ENCODE measurements at places on chromosomes 1 and 21.

DNA sequence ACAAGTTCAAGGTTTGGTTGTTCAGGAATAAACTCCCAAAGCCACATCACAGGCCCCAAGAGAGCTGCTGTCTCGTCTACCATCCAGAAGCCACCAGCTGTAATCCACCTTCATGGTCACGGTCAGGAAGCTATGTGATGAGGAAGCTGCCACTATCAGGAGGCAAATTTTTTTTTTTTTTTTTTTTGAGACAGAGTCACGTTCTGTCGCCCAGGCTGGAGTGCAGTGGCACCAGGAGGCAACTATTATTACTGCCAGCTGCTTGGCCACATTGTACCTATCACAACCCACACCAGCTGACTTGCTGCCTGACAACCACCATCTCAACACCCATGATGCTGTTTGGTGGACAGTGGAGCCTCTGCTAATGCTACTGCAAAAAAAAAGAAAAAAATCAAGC is 124.1 kb downstream of the OMA1 start:
- no peak for DNase-seq

DNA sequence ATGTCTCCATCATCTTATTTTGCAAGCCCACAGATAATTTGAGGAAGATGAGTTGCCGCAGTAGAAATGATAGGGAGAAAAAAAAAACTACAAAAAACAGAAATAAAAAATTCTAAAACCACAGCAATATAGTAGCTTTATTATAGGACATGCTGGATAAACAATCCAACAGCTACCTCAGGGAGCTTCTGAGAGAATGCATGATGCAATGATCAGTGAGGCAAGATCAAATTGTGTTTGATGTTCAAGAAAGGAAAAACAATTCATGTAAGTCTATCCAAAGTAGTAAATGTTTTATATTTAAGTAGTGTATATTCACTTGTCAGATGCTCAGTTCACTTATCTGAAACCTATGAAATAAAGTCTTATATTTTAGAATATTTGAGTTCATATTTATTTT is 6.7 kb downstream of the CR1L start:
- DNase-seq = no peak

DNA sequence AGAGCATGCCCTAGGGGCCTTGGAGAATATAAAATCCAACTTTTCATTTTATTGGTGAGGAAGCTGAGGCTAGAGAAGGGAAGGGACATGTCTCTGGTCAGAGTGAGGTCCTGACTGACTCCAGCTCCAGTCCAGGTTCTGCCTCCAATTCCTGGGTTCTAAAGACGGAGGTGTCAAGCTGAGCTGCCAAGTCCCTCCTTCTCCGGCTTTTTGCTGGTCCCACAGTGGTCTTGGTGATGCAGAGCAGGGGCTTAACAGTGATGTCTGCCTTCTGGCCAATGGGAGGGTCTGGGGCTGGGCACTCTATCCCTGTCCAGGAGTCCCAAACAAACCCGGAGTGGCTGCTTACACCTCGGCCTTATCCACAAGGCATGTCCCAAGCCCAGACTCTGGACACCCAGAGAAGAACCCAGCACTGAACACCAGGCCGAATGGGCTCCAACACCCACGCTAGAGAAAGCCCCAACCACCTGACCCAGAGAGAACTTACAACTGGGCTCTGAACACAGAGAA is 104.8 kb downstream of the EBNA1BP2 start:
- no peak for DNase-seq

DNA sequence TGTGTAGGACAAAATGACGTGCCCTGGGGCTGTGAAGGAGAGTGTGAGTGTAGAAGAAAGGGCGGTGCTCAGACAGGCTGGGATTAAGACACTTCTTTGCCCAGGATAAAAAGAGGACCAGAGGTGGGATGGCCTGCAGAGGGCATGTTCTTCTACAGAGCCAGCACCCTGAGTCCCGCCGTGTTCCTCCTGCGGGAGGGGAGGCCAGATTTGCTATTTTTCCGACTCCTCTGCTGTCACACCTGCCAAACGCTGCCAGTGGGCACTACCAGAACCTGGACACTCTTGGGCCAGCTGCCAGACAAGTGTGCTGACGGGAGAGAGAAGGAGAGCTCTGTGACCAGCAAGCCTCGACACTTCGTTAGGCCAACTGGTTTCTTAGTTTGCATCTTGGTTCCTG is 206.4 kb downstream of the PLD5 start:
- DNase-seq = no peak

- no peak for DNase-seq
Observed at GRCh38 chr1:176893625-176894352, 270.7 kb downstream of the ASTN1 start.

GRCh38 chr1:29784276-29785136 is 548.2 kb downstream of the PTPRU start:
- DNase-seq = no peak

Data from B cell (primary cell).